HT-29 (cell line): ENCODE measurements at places on chromosomes 3 and 15.
A peak's percentile ranks its signal among the peaks of the same experiment; 100 is the strongest.

DNA sequence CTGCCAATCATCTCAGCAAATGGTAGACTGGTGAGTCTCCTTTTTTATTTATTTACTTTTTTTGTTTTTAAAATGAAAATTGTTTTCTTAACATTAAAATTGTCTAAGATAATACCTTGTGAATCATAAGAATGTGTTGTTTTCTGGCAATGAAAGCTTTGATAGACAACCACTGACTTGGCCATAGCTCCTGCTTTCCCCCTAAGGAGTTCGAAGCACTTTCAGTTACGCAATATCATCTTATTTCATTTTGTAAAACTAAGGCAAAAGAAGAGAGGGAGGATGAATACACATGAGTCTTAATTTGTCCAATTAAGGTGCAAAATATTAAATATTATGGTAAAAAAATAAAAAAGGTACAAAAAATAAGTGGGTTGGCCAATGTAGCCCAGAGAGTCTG is 74.8 kb upstream of the PLCL2 start:
- DNase-seq, result no peak

- DNase-seq, result no peak
Observed at GRCh38 chr3:102002056-102002455, 152.7 kb downstream of the NFKBIZ start.

GRCh38 chr15:97966924-97967620 is 6.6 kb downstream of the ARRDC4 start:
- no peak for DNase-seq

- DNase-seq, result no peak
Observed at GRCh38 chr3:53724566-53724965, 121.7 kb downstream of the CHDH start.

GRCh38 chr3:14516738-14517345 is 23.3 kb downstream of the GRIP2 start:
- DNase-seq, result no peak

DNA sequence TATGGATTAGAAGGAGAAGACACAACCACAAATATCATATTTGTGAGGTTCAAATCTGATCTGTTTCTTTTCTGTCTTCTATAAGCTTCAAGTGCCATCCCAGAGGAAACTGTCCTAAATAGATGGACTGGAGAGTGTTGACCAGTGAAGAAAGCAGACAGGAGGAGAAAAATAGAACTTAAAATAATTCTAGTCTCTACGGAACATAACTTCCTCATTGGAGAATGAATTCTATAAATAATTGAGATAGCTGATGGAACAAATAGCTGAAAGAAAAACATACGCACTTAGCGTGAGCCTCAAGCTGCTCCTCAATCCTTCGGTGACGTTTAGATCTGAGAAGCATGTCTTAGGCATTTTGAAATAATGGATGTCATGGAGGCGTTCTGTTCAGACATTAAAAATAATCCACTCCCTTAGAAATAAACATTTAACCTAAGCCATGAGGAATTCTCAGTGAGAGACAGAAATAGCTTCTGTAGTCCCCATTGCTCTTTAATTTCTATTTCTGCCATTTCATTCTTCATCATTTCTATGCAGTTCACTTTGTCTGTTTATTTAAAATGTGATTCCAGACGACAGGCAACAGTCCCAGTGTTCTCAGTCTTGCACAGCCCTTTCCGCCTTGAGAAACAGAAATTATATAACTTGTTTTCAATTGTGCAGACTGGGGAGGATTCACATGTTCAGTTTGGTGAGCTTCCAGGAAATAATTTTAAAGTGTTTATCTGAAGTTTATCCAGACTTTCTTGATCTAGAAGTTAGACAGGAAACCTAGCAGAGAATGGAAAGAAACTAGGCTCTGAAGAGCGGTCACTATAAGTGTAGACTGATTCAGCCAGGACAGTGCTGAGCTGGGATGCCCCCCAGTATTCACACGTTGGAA is 97.3 kb downstream of the NR1D2 start:
- no peak for DNase-seq

- peak; percentile 82 for DNase-seq
Observed at GRCh38 chr3:132317229-132317948, at the start of gene ACP3. TSS of gene ACP3 (plus strand) at chr3:132317407. CDS start at chr3:132317457, 50 bp downstream.

DNA sequence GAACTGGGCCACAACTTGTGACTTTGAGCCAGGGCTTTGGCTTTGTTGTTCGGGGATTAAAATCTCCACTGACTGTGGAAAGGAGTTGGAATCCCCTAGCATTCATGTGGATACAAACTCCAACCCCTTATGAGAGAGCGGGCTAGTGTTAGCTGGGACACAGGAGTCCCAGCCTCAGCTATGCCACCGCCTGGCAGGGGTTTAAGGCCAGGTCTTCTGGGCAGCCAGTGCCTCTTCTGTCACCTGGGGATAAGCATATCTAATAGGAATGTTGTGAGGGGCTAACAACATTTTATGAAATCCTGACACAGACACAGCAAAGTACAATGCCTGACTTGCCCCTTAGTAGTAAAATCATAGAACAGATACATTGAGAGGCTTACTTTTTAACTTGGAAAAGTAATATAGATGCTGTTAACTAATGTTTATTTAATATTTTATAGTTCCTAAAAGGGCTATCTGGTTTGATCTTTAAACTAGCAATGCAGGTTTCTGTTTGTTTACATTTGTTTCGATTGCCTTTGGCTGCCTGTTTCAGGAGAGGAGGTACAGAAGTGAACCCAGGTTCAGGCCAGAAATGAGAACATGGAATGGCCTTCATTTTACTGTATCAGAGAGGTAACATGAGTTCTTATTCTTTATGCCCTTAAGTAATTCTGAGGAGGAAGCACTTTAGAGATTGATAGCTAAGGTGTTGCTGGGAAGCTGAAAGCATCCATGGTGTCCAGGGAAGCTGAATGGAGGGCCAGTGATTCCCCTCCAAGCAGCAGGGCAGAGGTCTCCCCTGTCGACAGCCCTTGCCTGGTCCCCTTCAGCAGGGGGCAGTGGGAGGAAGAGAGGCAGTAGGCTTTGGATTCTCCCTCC is 8.7 kb downstream of the GPR160 start:
- DNase-seq, result peak; percentile 64
